ENCODE measurements at places on chromosomes 3 and 15.
A peak's percentile ranks its signal among the peaks of the same experiment; 100 is the strongest.

DNA sequence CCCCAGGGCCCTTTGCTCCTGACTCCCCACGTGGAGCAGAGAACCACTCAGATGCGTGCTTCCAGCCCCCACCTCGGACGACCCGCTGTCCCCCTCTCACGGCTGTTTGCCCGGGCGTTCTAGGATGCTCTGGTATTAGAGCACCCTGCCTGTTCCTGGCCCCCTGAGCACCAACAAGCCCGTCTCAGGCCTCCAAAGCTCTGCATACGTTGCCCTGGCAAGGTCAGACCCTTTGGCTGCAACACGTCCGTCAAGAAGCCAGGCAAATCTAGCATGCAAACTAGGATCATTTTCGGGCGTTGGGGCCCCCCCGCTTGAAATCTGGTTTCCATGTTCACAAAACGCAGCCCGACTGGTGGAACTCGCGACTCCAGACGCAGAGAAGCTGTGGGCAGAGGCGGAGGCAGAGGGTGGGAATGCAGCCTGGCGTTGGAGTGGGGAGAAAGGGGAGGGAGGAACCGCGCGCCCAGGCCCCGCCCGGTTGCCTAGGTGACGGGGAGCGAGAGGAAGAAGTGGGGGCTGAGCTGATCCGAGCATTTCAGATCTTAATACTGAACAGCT lies 86.2 kb upstream of the PIAS1 start:
- DNase-seq: peak; percentile 23

DNA sequence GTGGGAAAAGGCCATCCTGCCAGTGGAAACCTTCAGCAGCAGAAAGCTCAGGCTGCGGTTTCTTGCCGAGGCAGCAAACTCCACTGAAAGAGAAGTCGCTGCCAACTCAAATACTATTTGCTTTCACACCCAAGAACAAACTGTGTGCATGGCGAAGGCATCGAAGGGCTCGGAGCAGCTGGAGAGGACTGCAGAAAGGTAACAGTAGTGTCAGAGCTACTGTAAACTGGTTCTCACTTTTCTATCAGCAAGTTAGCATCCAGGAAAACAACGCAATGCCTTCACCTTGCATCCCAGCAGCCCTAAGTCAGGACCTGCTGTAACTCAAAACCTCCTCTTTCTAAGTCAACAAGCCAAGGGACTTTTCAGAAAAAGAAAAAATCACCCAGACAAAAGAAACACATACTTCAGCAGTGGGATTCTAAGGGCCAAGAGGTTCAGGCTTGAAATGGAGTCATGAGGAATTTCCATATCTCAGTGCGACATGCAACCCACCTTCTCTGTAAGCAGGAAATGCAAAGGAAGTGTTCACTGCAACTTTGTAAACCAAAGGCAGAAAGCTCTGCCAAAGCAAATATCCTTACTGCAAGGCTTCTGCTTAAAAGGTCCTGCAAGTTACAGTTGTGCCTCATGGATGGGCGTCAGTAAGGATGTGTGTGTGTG lies 193.5 kb downstream of the FOXP1 start:
- DNase-seq: no peak

DNA sequence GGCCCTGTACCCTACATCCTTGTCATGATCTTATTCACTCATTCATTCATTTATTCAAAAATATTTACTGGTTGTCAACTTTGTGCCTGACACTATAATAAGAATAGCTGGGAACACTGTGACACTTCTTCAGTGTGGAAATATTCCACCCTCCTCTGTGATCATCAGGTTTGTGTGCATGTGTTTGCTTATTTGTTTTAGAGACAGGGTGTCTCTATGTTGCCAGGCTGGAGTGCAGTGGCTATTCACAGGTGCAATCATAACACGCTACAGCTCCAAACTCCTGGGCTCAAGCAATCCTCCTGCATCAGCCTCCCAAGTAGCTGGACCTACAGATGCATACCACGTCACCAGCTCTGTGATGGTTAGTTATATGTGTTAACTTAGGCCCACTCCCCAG lies 50.0 kb upstream of the PLCL2 start:
- no peak for DNase-seq

- no peak for DNase-seq
Measured at GRCh38 chr15:39084674-39085530, 496.0 kb upstream of the THBS1 start.

- no peak for DNase-seq
Measured at GRCh38 chr3:57281715-57282114, 10.8 kb downstream of the ASB14 start.
